ENCODE measurements at places on chromosomes 6 and 20.

- H3K27me3 ChIP-seq, result no peaks in the 10 kb centered on the region
- no peak overlapping the region for H3K27ac ChIP-seq
- H3K4me1 ChIP-seq, result no peaks in the 10 kb centered on the region
- DNase-seq, result no peak
- no peaks in the 10 kb centered on the region for H3K36me3 ChIP-seq
- H3K4me3 ChIP-seq, result no peak overlapping the region
Measured at GRCh38 chr6:67184405-67184804, 1450.7 kb upstream of the ADGRB3 start.

DNA sequence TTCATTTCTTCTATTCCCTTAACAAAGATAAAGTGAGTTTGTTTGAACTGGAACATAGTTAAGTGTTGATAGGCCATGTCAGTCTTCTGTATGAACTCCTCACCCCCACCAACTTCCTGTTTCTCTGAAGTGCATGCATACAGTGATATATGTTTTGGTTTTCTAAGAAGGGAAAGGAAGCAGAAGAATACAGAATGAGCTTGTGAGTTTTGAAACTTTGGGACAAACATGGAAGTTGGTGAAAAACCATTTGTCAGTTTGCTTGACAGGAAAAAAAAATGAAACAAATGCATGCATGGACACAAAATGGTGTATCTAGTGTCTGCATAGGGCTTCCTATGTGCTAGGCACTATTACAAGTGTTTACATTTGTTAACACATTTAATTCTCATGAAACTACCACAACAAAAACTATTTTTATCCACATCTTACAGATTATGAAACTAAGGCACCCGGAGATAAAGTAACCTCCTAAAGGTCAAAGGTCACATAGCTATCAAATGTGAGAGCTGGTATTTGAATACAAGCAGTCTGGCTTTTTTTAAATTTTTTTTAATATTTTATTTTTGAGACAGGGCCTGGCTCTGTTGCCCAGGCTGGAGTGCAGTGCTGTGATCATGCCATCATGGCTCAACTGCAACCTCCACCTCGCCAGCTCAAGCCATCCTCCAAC, 105.9 kb downstream of the ADGRB3 start:
- no peak for DNase-seq
- no peak overlapping the region for H3K4me3 ChIP-seq
- H3K27me3 ChIP-seq, result no peaks in the 10 kb centered on the region
- H3K36me3 ChIP-seq, result no peaks in the 10 kb centered on the region
- no peak overlapping the region for H3K27ac ChIP-seq
- H3K4me1 ChIP-seq, result no peaks in the 10 kb centered on the region

DNA sequence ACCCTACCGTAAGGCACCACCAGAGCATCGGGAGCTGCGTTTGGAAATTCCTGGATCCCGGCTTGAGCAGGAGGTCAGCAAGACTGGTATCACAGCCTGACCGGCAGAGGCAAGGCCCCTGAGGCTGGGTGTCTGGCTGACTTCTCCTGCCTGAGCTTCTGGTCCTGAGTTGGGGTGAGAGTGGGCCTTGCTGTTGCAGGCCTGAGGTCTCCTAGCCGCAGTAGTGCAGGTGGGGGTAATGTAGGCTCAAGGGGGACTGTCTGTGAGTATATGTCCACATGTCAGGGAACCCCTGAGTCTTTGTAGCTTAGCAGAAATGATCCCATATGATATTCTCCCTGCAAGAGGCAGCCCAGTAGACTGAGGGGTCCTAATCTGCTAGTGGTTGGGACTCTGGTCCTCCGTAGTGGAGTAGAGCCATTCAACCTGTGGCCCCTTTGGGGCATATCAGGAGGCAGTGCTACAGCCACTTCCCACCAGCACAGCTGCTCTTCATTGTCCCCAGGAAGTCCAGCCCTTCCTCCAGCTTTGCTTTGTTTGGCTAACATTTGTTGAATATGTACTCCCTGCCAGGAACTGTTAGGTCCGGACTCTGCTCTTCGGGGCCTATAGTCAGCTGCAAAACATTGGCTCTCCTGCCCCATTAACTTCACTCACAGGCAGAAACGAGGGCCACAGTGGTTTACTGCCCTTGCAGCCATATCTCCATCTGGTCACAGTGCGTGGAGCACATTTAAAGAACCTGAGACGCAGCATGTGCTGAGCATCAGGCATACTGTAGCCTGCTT, 10.9 kb downstream of the LRRC73 start:
- no peak overlapping the region for H3K27ac ChIP-seq
- peaks cover 45% of the 10 kb centered on the region for H3K36me3 ChIP-seq
- no peaks in the 10 kb centered on the region for H3K27me3 ChIP-seq
- peaks cover 20% of the 10 kb centered on the region for H3K4me1 ChIP-seq

GRCh38 chr6:137933696-137934095, 66.6 kb downstream of the TNFAIP3 start:
- DNase-seq, result no peak
- no peaks in the 10 kb centered on the region for H3K27me3 ChIP-seq
- H3K4me1 ChIP-seq, result peaks cover 3% of the 10 kb centered on the region
- H3K36me3 ChIP-seq, result no peaks in the 10 kb centered on the region
- H3K4me3 ChIP-seq, result no peak overlapping the region

DNA sequence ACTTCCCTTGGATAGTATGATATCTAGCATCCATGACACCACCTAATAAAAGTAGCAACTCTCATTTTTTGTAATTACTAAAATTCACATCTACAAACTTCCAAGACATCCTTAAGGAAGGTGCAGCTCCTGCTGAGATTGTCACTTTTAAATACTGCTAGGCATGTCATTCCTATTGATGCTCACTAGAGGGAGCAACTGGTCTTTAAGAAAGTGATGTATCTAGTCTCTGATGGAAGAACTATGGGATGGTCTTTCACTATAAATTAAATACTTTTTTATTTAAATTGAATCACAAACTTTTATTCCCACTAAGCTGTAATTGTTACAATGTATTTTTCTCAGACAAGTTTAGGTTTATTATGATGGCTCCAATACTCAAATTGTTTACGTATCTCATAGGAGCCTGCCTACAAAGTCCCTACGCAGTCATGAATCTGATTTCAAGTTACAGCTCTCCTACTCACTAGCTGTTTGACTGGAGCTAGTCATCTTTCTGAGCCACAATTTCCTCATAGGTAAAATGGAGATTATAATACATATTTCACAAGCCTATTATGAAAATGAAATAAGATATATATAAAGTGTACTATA, 8.1 kb upstream of the TSPYL1 start:
- DNase-seq, result peak; percentile 52
- H3K4me1 ChIP-seq, result no peaks in the 10 kb centered on the region
- no peaks in the 10 kb centered on the region for H3K36me3 ChIP-seq
- no peaks in the 10 kb centered on the region for H3K27me3 ChIP-seq
- H3K4me3 ChIP-seq, result no peak overlapping the region
